ENCODE measurements at places on chromosomes 3 and 15.

DNA sequence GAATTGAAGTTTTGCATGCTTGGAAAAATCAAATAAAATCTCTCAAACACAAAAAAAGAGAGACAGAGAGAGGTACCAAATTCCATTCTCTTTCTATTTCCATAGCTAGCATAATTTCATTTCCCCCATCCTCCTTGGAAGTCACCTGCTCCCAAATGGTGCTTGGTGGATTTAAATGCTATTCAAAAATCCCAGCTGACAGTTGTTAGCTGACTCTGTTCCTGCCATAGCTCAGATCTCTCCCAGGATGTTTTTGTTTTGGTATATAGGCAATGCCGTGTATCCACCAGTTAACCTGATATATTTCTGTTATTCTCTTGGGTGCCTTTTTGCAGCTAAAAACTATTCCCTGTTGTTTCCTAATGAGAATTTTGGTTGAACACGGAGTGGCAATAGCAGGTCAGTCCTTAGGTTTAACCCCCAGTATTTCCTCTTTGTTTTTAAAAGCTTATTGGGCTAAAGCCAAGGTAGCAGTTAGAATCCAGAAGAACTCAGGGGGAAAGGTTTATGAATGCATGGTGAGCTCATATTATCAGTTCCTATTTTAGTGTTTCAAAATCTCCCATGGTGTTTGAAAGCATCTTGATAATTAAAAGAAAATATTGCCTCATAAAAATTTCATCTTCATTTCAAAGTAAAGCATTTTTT is 240.0 kb upstream of the GBE1 start:
- DNase-seq, result no peak

GRCh38 chr3:52044869-52045619 is 11.3 kb downstream of the DUSP7 start:
- no peak for DNase-seq

DNA sequence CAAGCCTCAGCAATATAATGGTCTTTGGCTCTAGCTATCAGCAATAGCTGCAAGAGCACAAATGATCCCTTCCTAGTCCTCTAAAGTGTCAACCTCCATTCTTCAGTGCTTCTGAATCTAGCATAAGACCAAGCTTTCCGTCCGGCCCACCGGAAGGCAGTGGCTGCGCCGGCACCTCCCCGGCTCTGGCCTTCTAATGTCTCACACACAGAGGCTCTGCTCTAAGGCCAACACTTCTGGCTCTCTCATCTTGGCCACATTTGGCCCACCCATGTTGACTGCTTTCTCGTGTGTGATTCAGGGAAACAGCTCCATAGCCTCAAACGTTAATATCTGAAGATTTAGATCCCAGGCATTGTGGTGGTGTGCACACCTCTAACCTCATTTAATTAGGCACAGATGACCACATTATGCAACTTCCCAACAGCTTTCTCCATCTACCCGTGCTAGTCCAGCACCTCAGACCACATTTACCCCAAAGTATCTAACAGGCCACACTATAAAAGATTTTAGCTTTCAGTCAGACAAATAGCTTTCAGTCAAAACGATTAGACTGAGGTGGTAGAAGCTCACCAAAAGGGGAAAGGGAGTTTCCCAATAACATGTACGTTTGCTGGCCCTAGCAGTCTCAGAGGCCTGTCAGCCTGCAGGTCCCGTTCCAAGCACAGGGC is 19.3 kb downstream of the SLC51A start:
- no peak for DNase-seq

DNA sequence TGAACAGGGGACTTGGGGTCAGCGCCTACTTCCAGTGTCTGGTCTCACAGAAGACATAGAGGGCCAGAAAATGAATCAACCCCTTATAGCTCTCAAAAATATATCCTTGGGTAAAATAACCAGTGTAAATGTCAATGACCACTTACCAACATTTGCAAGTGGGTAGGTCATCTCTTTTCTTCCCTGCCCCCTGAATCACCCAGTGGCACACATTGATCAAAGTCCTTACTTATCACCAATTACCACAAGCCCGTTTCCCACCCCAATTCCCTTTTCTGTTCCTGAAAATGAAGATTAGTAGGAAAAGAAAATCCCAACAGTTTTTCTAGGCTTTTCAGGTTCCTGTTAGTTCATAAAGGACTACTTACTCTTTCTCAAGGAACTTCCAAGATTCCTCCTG is 70.5 kb upstream of the HEG1 start:
- no peak for DNase-seq

DNA sequence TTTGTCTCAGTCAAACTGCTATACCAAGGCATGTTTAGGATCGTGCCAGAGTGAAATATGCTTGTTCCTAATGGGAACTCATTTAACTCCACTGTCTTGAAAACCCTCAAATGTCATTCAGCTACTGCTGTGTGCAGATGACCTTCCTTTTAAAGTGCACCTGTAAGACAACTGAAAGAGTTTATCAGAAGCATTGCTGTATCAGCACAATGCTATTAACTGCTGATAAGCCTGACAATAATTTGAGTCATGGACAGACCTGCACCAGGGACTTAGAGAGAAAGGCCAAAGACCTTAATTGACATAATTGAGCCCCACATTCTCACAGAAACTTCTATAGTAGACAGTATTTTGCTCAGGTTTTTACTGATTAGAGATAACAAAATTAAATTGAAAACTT is 557.9 kb downstream of the DIPK2A start:
- DNase-seq, result no peak

- DNase-seq, result no peak
Observed at GRCh38 chr3:104436506-104436905, 930.2 kb upstream of the ALCAM start.

GRCh38 chr15:41001524-41002214 is 48.4 kb downstream of the CHAC1 start:
- DNase-seq, result no peak

- no peak for DNase-seq
Observed at GRCh38 chr15:70156671-70157271, 59.1 kb upstream of the TLE3 start.

GRCh38 chr3:112633191-112633590 is 7.8 kb downstream of the CCDC80 start:
- DNase-seq, result no peak

GRCh38 chr3:152298393-152299248 is 29.9 kb downstream of the MBNL1 start:
- DNase-seq, result peak; percentile 36

- DNase-seq, result no peak
Observed at GRCh38 chr15:44883199-44883877, 73.1 kb upstream of the TERB2 start.

GRCh38 chr3:135081856-135082434 is 286.9 kb downstream of the EPHB1 start:
- no peak for DNase-seq

GRCh38 chr3:98730886-98731537 is 32.1 kb upstream of the ST3GAL6 start:
- DNase-seq, result no peak

- no peak for DNase-seq
Observed at GRCh38 chr3:16508243-16508578, 5.3 kb downstream of the RFTN1 start.

- no peak for DNase-seq
Observed at GRCh38 chr3:189659571-189659970, 28.4 kb downstream of the TP63 start.

DNA sequence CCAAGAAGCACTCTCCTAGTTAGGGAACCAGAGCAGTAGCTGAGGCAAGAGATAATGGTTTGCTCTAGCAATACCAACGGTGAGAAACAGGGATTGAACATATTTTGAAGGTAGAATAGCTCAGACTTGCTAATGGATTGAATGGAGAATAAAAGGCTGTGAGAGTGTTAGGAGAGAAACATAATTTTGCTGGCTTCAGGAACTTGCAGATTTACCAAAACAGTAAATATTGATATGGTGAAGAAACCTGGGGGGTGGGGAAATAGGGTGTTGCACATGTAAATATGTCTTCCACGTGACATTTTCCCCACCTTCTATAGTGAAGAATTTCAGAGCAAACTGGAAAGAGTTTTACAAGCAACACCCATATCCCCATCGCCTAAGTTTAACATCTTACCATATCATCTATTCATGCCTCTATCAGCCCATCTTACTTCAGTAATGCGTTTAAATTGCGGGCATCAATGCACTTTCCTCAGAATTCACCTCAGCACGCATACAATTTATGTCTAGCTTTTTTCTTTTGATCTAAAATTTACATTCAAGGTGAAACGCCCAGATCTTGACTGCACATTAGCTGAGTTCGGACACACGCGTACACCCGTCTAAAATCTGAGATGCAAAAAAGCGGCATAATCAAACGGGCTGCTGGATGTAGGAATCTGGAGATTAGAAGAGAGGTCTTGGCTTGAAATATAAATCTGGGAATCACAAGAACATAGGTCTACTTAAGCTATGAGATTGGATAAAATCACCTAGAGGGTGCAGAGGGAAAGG is 891 bp upstream of the NR1D2 start:
- DNase-seq, result no peak

DNA sequence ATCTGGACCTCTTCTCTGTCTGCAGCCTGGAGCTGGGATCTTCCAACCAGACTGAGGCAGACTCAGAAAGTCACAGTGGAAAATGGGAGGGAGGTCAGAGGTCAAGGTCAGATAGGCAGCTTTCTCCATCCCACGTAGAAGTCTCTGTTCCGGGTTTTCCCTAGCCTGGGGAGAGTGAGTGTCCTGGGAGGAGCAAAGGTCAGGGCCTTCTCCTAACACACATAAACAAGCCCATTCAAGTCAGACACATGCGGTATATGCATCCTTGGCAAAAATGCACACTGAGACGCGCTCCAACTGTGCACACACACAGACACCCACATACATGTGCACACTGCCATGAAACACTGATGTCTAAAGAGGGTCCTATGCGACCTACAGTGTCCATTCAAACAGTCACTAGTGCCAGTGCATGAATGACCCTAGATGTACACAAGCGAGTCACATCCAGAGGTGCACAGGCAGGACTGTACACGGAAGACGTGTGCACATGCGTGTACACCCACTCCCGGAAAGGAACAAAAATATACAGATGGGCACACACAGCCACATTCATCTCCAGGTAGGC is 681 bp downstream of the TWF2 start:
- no peak for DNase-seq

GRCh38 chr3:172254542-172254941 is 193.7 kb downstream of the GHSR start:
- no peak for DNase-seq

- DNase-seq, result no peak
Observed at GRCh38 chr3:124792341-124793040, 62.2 kb downstream of the UMPS start.

GRCh38 chr15:89143503-89144162 is 55.4 kb downstream of the ABHD2 start:
- DNase-seq, result no peak

DNA sequence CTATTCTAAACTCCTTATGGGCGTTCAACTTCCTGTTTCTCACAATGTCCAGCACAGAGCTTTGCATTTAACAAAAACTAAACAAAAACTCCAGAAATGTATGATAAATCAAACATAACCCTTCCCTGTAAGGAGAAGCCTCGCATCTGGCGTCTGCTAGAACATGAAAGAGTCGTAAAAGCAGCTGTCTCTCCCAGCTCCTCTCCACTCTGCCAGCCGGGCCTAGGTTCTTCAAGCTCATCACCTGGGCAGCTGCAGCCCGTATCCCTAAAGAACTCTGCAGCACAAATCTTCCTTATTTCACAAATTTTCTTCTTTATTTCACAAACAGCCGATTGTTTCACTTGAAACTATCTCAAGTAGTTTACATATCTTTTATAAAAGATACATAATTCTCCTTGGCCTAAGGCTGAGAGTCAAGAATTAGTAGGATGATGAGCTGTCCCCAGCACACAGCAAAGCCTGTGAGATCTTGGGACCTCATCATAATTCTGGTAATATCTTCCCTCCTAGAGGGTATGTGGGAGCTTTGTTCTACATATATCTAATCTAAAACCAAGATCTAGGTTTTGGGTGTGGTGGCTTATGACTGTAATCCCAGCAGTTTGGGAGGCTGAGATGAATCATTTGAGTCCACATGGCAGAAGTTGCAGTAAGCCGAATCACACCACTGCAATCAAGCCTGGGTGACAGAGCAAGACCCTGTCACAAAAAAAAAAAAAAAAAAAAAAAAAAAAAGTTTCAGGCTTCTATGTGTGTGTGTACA is 35.3 kb downstream of the ANXA2 start:
- DNase-seq, result no peak

- no peak for DNase-seq
Observed at GRCh38 chr3:109045271-109046040, 72.5 kb downstream of the MORC1 start.

- peak; percentile 69 for DNase-seq
Observed at GRCh38 chr15:47674586-47675232, 42.6 kb upstream of the SEMA6D start.

DNA sequence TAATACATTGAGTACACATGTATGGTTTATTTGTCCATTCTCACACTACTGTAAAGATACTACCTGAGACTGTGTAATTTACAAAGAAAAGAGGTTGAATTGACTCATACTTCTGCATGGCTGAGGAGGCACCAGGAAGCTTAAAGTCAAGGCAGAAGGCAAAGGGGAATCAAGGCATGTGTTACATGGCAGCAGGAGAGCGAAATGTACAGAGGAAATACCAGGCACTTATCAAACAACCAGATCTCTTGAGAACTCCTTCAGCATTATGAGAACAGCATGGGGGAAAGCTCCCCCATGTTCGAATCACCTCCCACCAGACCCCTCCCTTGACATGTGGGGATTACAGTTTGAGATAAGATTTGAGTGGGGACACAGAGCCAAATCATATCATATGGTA is 666.3 kb downstream of the ZBBX start:
- DNase-seq, result no peak

GRCh38 chr3:56296361-56296760 is 171.9 kb downstream of the ERC2 start:
- DNase-seq, result no peak

DNA sequence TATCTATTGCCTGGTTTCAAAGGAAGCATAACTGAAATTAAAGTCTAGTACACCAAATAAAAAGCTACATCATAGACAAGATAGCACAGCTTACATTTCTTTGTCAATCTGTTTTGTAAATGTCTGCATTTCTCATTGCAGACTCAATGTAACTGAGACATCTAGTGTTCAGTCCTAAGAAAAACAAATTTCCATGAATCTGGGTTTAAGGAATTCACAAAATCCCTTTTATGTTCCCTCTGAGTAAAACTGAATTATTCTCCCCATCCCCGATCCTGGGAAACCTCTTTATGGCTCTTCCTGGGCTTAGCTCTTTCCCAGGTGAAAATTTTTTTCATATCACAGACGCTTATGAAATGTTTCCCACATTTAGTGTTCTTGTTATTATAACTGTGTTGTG is 21.6 kb upstream of the RASA2 start:
- no peak for DNase-seq

- DNase-seq, result no peak
Observed at GRCh38 chr3:149783576-149783975, 8.8 kb downstream of the ANKUB1 start.

- DNase-seq, result no peak
Observed at GRCh38 chr15:44727485-44728231, 8.7 kb upstream of the TRIM69 start.

DNA sequence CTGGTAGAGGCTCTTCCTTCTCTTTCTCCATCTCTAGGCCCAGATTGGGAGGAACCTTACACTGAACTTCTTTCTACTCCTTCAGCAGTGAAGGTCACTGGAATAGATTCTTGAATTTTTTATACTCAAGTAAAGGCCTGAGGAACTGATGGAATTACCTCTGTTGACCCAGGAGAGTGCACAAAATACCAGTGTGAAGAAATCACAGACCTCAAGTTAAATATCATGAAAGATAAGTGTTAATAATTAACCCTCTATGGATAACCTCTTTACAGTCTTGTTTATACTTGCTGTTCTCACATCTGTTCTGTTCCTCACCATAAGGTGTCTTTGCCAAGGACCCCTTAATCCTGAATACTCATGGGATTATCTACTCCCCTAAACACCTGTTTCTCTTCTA is 244.4 kb upstream of the STAC start:
- DNase-seq, result no peak

GRCh38 chr3:146470425-146470990 is 1.1 kb upstream of the PLSCR2 start:
- no peak for DNase-seq
